ENCODE measurements at places on chromosomes 1 and 21.

DNA sequence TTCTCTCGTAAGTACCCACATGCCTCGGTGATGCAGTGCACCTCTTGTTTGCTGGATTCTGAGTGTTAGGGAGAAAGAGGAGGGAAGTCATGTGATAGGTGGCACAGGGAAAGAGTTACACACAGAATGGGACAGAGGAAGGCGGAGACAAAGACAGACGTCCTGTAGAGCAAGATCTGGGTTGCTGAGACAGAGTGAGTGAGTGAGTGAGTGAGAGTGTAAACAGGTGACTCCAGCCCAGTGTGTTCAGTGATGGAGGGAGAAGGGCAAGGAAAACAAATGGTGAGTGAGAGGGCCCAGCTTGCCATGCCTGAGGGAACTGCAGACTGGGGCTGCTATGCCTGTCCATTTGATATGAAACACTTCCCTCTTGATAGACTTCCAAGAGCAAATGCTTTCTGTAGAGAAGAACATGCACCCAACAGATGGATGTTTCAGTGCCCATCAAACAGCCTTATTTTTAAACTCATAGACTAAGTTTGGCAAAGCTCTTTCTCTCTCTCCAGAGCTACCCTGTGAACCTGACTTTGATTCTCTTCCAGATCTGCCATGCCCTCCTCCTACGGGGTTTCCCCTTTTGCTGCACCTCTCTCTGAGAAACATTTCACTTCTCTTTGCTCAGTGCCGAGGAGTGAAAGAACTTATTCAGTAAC, 209.9 kb upstream of the COA6 start:
- DNase-seq: no peak

DNA sequence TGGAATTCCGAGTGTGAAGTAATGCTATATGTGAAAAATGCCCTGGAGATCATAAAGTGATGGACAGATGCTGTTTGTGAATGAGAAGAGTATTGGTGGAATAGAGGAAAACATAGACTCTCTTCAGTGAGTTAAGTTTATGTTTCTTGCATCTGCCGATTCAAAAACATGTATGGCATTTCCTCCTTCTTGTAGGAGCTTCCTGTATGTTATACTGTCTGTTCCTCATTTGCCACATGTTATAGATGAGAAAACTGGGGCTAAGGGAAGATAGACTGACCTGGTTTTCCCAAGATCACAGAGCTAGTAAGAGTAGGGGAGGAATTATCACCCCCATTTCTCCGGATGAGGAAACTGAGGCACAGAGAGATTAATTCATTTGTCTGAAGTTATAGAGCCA, 41.1 kb upstream of the IL20 start:
- DNase-seq: no peak

- no peak for DNase-seq
These were observed 657 bp upstream of the LIN9 start for GRCh38 chr1:226309398-226310244.

DNA sequence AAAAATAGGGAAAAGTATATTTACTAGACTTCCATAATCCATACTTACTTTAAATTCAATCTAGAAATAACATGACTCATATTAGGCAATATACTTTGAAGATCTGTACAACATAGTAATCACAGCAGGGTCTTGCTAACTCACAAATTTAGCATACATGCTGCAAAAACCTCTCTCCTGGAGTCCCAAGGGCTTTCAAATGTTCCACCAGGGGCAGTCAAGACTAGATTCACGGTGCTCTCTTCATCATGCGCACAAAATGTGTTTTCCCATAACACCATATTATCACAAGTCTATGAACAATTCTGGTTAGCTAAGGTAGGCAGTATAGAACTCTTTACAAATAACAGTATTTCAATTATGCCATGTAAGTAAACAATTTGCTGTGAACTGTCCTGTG, 45.8 kb downstream of the SSX2IP start:
- no peak for DNase-seq

- no peak for DNase-seq
These were observed 7.6 kb downstream of the MTF1 start for GRCh38 chr1:37851782-37852210.

DNA sequence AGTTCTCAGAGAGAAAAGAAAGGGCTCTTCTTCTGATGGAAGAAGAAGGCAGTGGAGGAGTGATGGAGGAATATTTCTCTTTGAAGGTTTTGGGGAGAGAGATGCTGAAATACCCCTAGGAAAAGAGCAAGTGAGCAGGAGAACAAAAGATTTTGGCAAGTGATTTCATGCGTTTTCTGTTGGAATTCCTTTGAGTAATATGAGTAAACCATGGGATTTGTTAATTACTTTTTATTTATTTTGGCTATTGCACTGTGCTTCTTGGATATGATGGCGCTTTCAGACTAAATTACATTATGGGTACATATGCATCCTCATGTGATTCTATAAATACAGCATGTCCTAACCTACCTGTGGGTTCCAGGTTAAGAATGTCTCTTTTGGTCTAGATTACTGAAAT, 210.1 kb upstream of the PTGFR start:
- no peak for DNase-seq

- no peak for DNase-seq
These were observed 1324.0 kb downstream of the AMY1C start for GRCh38 chr1:105073660-105074059.

- DNase-seq: no peak
These were observed 25.1 kb downstream of the RRP1B start for GRCh38 chr21:43684424-43684823.

- DNase-seq: no peak
These were observed 94.4 kb downstream of the WDR4 start for GRCh38 chr21:42784896-42785451.

DNA sequence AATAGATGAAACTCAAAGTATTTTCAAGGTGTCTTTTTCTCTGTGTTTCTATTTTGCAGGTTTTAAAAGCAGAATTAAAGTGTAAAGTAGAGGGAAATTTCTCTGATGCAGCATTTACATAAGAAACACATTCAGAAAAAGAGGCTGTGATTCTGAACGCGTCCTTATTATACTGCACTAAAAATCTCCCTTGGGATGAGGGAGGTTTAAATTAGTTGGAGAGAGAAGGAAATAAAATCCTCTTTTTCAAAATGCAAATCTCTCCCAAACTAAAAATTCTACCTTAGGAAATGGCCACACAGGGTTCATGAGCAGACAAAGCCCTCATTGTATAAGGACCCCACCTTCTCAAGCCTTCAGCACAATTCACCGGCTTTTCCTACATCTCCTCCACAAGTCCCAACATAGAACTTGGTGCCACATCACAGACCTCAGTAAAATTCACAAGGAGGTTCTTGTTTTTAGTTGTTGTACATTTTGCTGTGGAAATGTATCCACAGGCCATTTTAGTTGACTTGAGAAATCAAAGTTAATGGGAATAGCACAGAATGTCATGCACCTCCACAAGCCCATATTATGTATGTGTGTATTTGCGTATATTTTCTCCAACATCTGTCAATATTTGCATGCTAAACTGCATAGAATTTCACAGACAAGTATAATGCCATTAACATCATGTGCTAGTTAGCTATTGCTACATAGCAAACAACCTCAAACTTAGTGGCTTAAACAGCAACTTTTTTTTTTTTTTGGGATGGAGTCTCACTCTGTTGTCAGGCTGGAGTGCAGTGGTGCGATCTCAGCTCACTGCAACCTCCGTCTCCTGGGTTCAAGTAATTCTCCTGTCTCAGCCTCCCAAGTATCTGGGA, 59.8 kb downstream of the MAB21L3 start:
- no peak for DNase-seq

GRCh38 chr1:41794031-41794430, 124.7 kb downstream of the HIVEP3 start:
- no peak for DNase-seq

- no peak for DNase-seq
These were observed 1.5 kb upstream of the NR0B2 start for GRCh38 chr1:26915204-26915842.

DNA sequence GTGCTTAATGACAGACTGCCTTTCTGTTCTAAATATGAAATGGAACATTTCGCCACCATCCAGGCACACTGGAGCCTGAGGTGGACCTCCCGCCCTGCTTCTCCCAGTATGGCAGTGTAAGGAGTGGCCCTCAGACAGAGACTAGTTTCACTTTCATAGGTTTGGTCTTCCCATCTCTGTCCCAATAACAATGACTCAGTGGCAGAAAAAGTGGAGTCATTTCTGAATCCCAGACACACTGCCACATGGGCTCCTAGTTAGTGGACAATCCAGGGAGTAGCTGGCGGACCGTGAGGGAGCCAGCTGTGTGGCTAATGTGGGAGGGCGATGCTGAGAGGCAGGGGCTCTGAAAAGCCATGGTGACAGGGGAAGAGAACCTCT, 95.6 kb upstream of the TSPAN2 start:
- no peak for DNase-seq

- no peak for DNase-seq
These were observed 96.4 kb upstream of the PPP2R5A start for GRCh38 chr1:212188599-212189351.

DNA sequence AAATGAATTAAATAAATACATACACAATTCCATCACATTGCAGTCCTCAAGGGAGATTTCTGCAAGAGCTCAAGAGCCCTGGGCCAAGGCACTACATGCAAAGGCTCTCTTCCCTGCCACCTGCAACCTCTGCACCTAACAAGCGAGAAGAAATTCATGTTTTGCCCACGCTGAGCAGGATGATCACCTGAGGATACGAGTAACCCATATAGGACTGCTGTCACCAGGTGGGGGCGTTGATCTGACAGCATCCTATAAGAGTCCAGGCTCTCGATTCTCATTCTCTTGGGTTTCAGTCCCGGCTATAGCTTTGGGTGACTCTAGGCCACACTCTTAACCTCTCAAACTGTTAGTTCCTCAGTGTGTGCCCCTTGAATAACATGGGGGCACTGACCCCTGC, 18.7 kb upstream of the SPOCD1 start:
- DNase-seq: no peak

- no peak for DNase-seq
These were observed 180.9 kb downstream of the PTGER3 start for GRCh38 chr1:70866542-70867264.

- no peak for DNase-seq
These were observed 32.4 kb downstream of the MORN1 start for GRCh38 chr1:2358651-2359640.

DNA sequence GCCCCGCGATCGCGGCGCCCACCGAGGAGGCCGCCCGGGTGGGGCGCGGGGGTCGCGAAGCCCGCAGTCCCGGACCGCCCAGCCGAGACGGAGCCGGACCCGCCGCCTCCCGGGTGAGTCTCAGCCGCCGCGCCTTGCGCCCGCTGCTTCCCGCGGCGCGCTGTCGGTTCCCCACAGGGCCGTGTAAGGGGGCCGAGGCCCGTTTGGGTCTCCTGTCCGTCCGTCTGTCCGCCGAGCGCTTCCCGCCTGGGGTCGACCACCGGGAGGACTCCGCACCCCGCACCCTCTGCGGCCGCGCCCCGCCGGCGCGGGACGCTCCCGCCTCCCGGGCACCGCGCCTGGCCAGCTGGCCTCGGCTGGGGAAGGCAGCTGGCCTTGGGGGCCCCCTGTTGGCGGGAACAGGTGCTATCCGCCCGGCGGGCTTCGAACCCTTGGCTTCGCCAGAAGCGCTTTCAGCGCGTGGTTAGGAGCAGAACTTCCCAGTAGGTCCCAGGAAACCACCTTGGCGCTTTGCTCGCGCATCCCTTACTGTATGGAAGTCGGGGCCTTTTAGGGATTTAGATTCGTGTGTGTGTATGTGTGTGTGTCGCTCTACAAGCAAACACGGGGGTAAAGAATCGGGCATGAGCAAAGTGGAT, 414 bp downstream of the TMEM51 start:
- no peak for DNase-seq

- no peak for DNase-seq
These were observed 15.3 kb upstream of the RNF187 start for GRCh38 chr1:228471762-228472398.

DNA sequence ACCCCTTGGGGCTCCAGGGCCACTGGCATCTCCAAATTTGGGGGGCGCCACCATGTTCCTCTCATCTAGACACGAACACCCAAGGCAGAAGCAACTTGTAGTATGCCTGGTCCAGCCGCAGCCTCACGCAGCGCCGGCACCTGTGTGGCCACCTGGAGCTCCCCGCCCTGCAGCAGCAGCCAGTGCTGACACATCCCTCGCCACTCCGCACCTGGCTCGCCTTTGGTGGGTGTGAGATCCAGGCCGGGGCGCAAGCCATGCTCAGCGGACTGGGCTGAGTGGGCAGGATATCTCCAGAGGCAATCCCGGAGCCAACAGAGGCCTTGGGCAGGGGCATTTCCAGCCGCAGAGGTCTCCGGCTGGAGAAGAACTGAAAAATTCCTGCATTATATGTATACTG, 1563.7 kb downstream of the NCAM2 start:
- no peak for DNase-seq

- DNase-seq: no peak
These were observed 43.7 kb downstream of the SAMD13 start for GRCh38 chr1:84345220-84345619.

GRCh38 chr1:43317817-43318471, 17.2 kb downstream of the TIE1 start:
- DNase-seq: peak; percentile 54

DNA sequence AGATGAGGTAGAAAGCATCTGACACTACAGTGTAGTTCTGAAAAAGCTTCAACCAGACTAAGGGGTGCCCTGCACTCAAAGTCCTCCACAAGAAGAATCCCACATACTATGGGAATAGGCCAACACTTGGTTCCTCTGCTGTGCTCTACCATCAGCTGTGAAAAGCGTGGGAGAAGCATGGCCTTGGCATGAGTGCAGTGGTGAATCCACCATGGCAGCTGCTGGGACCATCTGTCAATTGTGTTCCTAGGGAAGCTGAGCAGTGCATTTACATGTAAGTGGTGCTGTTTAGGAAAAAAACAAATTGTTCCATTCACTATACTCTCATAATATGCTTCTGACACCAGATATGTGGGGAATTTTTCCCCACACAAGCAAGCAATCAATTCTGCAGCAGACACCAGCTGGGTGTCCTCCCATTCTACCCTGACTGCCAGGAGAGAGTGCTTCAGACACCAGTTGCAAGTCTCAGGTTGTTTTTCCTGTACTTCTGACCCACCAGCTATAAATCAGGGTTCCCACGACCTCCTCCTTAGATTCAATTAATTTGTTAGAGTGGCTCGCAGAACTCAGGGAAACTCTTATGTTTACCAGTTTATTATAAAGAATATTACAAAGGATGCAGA, 230.8 kb upstream of the CHRM3 start:
- DNase-seq: no peak

- no peak for DNase-seq
These were observed 17.3 kb downstream of the DYRK1A start for GRCh38 chr21:37383784-37384311.

DNA sequence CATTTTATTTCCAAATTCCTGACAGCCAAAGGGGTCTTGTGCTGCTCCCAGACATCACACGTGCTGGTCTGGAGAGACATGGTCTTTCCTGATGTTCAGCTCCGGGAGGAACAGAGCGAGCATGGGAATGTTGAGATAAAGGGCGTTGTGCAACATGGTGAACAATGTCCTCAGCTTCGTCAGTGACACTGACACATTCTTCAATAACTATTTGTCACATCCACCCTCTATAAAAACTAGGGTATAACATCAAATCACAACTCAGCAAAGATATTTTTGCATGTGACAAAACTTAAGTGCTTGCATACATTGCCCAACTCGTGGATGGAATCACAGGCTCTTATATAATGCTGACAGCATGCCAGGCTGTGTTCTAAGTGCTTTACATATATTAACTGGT, 42.4 kb upstream of the GRHL3 start:
- DNase-seq: no peak

Data from nucleus accumbens (tissue), 56 donors.